ENCODE measurements at places on chromosomes 7 and 10. TPM values are rescaled to one million over a fixed set of nuclear protein-coding genes. Genes with fewer than 3 reads are reported as not detected.

The SRI gene
- total RNA-seq: 145 TPM

The CYP26C1 gene
- 2.1 TPM for total RNA-seq

The WNT8B gene
- total RNA-seq: not detected

The SMURF1 gene
- 11.2 TPM for total RNA-seq

The PLXDC2 gene
- total RNA-seq: 0.32 TPM

The NME8 gene
- total RNA-seq: not detected

The PIK3CG gene
- total RNA-seq: 5.3 TPM

The JAKMIP3 gene
- not detected for total RNA-seq

The AS3MT gene
- 1.1 TPM for total RNA-seq

The ACSL5 gene
- total RNA-seq: 35.8 TPM

The CH25H gene
- 0.65 TPM for total RNA-seq

The HSPA12A gene
- 1.5 TPM for total RNA-seq

The MCM7 gene
- 98.1 TPM for total RNA-seq

The TBX20 gene
- total RNA-seq: not detected

The CYP2E1 gene
- total RNA-seq: 0.16 TPM

The EPDR1 gene
- total RNA-seq: 2.8 TPM

All from bladder microvascular endothelial cell (primary cell).